Ovary (tissue), 10 donors: ENCODE measurements at places on chromosomes 5 and 9. TPM values are rescaled to one million over a fixed set of nuclear protein-coding genes. Genes with fewer than 3 reads are reported as not detected.

GRCh38 chr5:178296066-178296465 lies 63.5 kb upstream of the PHYKPL start:
- H3K4me1 ChIP-seq: no peaks in the 10 kb centered on the region
- H3K27ac ChIP-seq: no peak overlapping the region
- no peaks in the 10 kb centered on the region for H3K27me3 ChIP-seq
- H3K4me3 ChIP-seq: no peak overlapping the region

DNA sequence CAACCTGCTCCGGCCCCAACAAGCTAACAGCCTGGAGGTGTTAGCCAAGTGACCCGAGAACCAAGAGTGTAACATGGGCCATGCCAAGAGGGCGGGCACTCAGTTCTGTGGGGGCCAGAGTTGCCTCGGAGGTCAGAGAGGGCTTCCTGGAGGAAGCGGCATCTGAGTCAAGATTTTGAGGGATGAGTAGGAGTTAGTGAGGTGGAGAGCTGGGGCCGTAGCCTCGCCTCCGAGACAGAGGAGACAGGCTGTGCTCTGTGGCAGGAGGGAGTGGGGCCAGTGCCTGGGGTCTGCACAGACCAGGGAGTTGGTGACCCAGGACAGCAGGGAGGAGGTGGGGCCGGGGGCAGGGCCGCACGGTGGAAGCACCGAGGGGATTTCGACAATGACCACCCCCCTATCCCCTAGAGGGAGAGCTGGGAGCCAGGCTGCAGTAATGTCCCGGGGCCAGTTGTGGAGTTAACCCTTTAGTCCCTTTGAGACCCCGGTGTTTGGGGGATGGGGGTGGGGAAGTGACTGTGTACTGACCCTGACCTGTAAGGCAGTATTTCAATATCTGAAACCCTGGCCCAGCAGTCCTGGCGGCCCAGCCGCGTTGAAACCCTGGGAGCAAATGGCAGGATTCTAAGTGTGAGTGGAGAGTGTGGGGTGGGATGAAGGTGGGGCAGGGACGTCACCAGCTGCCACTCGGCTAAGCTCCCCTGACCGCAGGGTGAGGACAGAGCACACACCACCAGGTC lies 148.7 kb upstream of the COL5A1 start:
- no peak overlapping the region for H3K27ac ChIP-seq
- peaks cover 4% of the 10 kb centered on the region for H3K4me1 ChIP-seq
- no peak overlapping the region for H3K4me3 ChIP-seq
- no peaks in the 10 kb centered on the region for H3K27me3 ChIP-seq

Gene UNC13B
- 20.7 TPM for total RNA-seq

Gene DNAH5
- 1.1 TPM for total RNA-seq

DNA sequence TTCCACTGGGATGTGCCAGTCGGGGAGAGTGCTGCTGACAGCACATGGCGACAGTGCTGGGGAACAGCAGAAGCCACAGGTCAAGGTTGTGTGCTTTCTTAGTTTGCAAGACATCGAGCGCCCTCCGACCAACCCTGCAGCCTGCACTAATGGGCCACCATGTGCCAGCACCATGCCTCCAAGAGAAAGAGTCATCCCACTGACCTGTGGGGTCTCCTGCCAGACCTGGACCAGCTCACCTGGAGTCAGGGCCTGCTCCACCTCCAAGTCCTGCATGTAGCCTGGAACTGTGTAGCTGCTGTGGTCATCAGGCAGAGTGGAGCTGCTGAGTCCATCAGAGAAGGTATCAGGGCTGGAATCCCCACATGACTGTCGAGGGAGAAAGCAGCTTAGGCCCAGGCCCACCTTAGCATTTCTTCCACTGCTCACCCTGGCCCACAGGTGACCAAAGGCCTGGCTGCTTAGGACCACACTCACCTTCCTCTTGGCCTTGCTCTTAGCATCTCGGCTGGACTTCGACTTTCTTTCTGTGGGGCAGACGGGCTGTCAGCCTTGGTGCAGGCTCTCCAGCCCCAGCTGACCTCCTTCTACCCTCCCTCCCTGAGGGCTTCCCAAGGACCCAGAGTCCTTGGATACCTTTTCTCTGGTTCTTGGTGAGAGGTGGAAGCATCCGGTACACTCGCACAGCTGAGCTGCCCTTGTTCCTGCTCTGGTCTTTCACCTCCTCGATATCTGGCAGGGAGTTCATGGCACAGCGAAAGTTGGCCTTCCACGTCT lies 4.1 kb downstream of the IRF1 start:
- no peaks in the 10 kb centered on the region for H3K27me3 ChIP-seq
- H3K4me1 ChIP-seq: peaks cover 13% of the 10 kb centered on the region
- H3K36me3 ChIP-seq: no peaks in the 10 kb centered on the region
- no peak for DNase-seq

Gene CCDC183
- total RNA-seq: 1.2 TPM

Gene TMC1
- total RNA-seq: 0.48 TPM

GRCh38 chr9:70472268-70473249 lies 58.1 kb upstream of the KLF9 start:
- DNase-seq: no peak
- H3K36me3 ChIP-seq: no peaks in the 10 kb centered on the region
- H3K27ac ChIP-seq: no peak overlapping the region
- H3K4me3 ChIP-seq: no peak overlapping the region
- H3K4me1 ChIP-seq: no peaks in the 10 kb centered on the region
- H3K27me3 ChIP-seq: no peaks in the 10 kb centered on the region

DNA sequence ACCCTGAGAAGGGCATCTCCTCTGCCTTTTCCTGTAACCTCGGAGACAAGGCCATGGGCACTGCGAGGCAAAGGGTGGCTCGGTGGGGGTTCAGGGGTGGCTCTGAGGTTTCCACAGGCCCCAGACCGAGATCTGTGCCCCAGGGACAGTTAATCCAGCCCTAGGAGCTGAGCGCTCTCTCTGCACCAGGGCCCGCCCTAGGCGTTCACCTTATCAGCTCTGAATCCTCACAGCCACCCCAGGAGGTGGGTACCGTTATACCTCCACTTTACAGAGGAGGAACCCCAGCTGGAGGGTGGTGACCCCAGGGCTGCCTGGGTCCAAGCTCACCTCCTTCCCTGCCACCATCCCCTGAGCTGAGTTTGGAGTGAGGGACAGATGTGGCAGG lies 2.3 kb upstream of the ENG start:
- H3K4me1 ChIP-seq: peaks cover 41% of the 10 kb centered on the region
- peak overlapping the region; percentile 83 for H3K27ac ChIP-seq
- no peak for DNase-seq
- H3K4me3 ChIP-seq: no peak overlapping the region
- no peaks in the 10 kb centered on the region for H3K27me3 ChIP-seq
